Stimulated activated CD4-positive, alpha-beta T cell treated with anti-CD3 and anti-CD28 coated beads, TNF-alpha, amount 100 ng/mL, for 1 hour (primary cell): ENCODE measurements at places on chromosomes 1 and 21.

GRCh38 chr1:214341932-214342331, 61.0 kb downstream of the SMYD2 start:
- no peak for DNase-seq

DNA sequence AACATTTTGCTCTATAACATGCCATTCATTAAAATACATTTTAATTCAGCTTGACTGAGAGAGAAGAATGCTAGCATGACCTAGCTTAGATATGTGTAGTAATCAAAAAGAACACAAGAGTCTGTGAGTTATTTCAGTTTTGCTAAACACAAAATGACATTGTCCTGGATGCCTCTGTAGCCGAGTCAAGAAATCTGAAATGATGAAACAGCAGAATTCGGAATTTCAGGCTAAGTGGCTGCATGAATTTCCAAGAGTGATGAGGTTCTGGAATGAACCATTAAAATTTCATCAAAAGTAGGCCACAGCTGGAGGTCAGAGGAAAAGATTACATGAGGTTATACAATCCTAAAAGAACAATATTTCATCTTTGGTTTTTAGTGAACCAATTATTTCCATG, 79.1 kb upstream of the CXADR start:
- DNase-seq = no peak

- DNase-seq = no peak
Measured at GRCh38 chr21:29055080-29055479, 18.4 kb downstream of the CCT8 start.

DNA sequence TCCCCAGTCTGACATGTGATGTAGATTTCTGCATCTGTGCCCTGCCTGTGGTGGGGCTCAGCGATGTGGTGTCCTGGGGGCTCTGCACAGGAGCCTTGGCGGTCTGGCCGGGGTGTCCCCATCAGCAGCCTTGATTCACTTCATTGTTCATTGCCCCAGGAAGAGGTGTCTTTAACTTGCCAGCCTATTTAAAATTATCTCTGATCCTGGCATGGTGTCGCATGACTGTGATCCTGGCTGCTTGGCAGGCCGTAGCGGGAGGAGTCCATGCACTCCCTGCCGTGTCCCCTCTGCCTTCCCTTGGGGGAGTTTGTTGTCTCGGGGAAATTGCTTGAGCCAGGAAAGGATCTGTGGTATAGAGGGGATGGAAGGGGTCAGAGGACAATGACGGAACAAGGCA, 59.9 kb downstream of the TRIM11 start:
- DNase-seq = no peak

DNA sequence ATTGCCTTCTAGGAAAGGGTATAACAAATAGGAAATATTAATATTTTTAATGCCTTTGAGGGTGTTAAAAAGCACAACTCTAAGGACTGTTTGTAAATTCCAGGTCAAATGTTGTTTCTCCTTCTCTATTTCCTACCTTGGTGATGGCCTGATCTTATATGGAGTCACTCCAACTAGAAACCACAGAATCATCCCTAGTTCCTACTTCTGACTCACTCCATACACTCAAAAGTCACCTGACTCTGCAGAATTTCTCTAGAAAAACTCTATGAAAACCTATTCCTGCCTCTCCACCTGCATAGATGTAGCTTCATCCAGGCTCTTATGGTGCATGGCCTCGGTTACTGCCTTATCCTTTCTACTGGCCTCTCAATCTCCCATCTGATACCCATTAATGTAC, 14.5 kb downstream of the RGS4 start:
- DNase-seq = no peak

DNA sequence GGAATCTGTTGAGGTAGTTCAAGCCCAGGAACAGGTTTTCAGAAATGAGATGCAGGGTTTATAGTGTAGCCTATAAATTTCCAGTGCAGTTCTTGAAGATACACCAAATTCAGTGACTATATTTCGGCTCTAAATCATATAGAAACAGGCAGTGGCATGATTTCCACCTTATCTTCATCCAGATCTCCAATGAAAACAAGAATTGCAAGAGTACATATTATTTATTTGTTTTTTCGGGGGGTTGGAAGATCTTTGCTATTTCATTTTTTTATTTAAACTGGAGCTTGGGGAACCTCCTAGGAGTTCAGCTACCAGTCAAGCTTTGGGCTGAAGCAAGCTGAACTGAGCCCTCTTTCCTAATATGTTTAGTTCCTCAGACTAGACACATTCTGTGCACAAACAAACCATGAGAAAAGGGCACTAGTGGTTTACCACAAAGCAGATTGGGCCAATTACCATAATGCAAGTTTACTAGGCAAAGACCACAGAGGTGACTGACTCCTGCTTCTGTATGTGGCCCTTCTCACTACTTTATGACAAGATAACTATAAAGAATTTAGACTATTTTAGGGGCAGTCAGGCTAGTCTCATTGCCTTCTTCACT, 68.5 kb downstream of the RGS2 start:
- no peak for DNase-seq

GRCh38 chr1:233863901-233864545, 40.5 kb upstream of the SLC35F3 start:
- DNase-seq = no peak

DNA sequence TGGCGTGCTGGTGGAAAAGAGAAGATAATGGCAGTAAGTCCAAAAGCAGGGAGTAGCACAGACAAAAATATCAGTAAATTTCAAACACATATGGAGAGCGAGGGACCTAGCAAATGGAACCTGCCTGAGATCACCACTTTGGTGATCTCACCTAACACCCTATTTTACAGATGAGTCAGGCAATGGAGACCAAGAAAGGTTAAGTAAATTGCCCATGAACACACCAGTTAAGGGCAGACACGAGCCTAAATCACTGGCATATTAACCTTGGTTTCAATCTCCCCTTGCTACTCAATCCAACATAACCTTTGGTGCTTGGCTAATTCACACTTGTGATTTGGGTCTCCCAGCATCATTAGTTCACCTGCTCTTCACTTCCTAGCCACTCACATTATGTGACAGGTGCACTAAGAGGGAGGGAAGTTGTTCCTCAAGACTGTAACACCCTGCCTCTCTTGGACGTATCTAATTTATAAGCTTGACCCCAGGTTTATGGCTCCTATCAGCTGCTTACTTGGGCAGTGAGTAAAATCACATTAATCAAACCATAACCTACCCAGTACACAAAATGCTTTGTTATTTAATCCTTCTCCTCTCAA, 11.5 kb downstream of the ZNF697 start:
- no peak for DNase-seq

DNA sequence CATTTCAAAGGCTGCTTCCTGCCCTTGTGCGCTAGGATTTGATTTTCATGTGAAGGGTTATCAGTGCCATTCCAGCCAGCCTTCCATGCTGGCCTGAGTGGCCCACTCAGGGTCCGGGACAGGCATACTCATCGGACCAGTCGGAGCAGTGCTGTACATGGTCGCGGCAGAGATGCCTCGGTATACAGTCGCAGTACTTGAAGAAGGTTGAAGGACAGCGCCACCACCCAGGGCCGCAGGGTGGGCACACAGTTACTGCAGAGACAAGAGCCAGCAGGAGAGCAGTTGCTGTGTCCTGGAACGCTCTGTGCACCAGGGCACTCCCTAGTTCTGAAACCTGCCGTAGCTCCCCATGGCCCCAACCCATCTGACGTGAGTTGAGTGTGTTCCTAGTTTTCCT, 9.1 kb downstream of the LDLRAD1 start:
- no peak for DNase-seq

DNA sequence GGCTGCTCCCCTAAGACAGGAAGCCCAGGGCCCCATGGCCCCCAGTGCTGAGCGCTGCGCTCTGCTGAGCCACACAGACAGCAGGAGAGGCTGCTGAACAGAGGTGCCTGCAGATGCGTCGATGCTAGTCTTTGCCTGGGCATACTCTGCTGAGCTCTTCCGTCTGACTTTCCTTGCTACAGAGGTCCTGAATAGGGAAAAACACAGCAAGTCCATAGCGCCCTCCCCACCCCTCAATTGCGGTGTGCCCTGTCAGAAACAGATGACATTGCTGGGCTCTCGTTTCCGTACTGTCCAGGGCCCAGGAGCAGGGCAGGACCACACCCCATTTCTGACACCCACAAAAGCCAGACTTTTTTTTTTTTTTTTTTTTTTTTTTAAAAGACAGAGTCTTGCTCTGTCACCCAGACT, 252.5 kb downstream of the SDCCAG8 start:
- DNase-seq = no peak

DNA sequence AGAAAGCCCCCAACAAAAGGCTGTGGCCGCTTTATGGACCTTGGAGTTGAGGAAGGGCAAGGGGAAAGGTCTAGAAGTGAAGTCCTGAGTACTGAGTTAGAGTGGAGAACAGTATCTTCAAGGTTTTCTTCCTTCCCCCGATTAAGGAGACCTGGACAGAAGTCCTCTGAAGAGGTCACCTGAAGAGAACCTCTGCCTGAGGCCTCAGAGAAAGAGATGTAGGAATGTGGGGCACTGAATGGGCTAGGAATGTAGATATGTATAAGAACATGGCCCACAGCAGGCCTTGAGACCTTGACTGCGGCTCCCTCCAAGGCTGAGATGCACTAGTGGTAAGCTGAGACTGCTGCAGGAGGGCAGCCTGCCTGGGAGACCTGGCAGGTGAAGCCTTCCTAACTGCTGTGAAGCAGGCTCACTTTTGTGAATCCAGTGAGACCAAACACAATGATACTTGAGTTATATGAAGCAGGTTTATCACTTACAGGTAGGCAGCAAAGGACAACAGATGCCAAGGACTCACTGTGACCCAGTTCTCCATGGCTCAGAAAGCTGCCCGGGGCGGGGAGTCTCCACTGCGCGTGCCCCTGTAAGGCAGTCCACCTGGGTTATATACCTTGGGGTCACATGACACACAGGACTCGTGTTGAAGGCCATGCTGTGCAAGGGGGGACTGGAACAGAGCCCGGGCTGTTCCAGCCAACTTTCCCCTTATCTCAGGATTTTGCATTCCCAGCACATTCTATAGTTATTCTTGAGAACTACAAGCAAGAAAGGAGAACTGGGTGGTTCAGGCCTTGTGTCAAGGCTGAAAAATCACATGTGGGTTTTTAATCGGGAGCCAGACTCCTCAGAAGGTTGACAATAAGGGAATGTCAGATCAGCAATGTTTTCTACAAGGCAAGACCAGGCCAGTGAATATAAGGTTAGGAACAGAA, 78.8 kb upstream of the PPM1J start:
- DNase-seq = no peak

- no peak for DNase-seq
Measured at GRCh38 chr1:200856716-200857357, 15.9 kb upstream of the GPR25 start.
